ENCODE measurements at places on chromosomes 13 and 19. TPM values are rescaled to one million over a fixed set of nuclear protein-coding genes. Genes with fewer than 3 reads are reported as not detected.

- DNase-seq: peak; percentile 43
Measured at GRCh38 chr13:114047358-114047881, 73.5 kb upstream of the C13orf46 start.

GRCh38 chr13:109275852-109276251 lies 510.5 kb downstream of the IRS2 start:
- DNase-seq: no peak

Gene F7
- under 0.01 TPM for total RNA-seq

Gene RASGRP4
- total RNA-seq: not detected

DNA sequence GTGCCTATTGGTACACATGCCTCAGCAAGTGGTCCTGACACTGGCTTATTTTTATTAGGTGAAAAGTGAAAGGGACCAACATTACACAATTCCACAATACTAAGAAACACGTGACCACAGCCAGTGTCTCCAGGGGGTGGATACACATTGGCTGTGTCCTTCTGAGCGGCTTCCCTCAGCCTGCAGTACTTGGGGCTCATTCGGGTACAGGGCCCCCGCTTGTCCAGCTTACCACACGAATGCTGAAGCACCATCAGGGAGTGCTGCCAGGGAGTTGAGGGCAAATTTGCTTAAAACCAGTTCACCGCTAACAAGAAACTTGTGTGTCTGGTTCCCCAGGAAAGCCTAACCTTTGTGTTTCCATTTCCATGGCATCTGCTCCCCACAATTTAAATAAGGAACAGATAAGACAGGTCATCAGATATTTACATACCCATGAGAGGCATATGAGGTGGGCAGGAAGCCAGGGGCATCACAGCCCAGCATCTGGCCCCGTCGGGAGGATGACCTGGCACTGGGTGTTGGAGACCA lies 23.3 kb downstream of the PBX4 start:
- DNase-seq: peak; percentile 47

All from IMR-90 (cell line).